ENCODE measurements at places on chromosomes 16 and 17.

DNA sequence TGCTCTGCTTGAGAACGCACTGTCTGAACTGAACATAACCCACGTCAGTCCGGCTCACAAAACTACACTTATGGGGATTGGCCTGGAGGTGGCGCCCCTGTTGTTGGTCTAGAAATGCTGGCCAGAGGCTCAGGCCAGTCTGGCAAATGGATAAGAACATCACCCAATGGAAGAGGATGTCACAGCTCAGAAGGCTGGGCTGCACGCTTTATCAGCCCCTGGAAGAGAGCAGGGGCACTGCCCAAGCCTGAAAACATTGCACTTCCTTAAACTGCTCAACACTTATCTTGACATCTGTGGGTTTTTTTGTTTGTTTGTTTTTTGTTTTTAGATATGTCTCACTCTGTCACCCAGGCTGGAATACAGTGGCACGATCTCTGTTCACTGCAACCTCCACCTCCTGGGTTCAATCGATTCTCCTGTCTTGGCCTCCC is 24.8 kb upstream of the BPTF start:
- DNase-seq = peak; percentile 68

DNA sequence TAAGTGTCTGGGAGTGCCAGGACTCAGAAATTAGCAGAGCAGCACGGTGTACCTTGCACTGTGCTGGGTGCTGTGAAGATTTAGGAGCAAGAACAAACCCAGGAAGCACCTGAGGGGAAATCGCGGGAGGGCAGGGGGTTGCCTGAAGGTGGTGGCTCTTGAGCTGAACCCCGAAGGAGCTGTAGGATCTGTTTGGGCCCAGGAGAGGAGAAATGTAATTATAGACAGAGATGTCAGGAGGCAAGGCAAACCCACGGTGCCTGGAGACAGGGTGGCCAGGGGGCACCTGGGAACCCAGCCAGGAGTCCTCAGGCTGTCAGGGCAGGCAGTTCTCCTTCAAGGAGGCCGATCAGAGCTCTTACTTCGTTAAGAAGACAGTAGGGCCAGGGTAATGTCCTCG is 109.1 kb downstream of the C16orf78 start:
- DNase-seq = no peak

DNA sequence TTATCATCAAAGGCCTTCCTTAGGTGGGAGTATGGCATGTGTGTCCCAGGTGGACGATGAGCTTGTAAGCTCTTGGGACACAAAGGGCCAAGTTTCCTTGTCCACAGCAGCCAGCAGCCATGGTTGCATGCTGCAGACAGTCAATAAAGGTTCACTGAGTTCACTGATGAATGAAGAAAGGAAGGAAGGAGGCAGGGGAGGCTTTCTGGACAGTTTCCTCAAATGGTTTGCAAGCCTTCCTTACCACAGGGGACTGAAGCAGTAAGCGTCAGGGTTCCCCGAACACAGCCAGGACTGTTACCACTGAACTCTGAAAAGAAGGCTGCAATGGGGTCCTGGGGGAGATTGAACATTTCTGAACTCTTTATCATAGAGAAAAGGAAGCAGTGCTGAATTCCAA is 111.1 kb downstream of the GAS7 start:
- no peak for DNase-seq

DNA sequence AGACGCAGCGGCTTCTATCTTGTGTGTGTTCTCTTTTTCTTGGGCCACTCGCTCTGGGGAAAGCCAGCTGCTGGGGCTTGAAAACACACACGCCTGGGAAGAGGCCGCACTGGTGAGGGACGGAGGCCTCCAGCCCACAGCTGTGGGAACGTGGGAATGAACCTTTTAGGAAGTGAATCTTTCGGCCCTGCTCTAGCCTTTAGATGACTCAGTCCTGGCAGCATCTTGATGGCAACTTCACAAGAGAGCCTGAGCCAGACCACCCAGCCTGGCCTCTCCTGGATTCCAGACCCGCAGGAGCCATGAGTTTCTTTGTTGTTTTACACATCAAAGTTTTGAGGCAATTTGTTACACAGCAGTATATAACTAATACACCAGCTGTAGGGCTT is 2.2 kb upstream of the PDPK1 start:
- no peak for DNase-seq

DNA sequence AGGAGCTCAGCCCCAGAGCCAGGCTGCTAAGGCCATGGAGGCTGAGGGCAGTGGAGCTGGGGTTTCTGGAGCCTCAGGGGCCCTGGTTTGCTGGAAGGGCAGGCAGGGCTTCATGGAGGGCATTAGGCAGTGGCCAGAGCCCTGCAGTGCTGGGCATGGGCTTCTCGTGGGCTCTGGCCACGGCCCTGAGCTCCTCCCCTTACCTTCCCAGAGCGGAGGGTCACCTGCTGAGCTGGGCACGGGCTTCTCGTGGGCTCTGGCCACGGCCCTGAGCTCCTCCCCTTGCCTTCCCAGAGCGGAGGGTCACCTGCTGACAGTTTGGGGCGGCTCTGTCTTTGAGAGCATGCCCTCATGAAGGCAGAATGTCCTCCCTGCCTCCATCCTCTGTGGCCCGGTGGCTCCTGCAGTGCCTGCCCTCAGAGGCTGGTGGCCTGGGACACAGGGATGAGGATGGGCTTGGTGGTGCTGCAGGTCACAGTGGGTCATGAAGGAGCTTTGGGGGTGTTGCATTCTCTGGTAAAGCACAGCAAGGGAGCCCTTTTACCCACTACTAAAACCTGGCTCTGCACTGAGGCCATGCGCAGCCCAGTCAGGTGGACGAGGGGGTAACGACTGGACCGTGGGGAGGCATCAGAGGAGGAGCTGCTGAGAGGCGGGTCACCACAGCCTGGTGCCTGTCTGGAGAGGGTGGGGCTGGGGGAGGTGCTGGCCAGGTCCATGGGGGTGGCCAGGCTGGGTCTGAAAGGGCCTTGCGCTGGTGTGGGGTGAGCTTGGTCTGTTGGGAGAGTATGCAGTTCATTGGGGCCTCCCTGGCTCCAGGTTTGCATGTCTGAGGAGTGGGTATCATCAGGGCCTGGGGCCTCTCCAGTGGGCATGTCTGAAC is 2.9 kb upstream of the RNPS1 start:
- no peak for DNase-seq
